ENCODE measurements at places on chromosomes 1 and 21.

GRCh38 chr1:55622074-55622473 is 406.9 kb upstream of the USP24 start:
- no peak for DNase-seq

GRCh38 chr1:99546432-99547416 is 99.2 kb upstream of the PALMD start:
- no peak for DNase-seq

- no peak for DNase-seq
Observed at GRCh38 chr21:42117967-42118780, 47.1 kb downstream of the UMODL1 start.

GRCh38 chr1:172517081-172517480 is 15.9 kb upstream of the SUCO start:
- no peak for DNase-seq

DNA sequence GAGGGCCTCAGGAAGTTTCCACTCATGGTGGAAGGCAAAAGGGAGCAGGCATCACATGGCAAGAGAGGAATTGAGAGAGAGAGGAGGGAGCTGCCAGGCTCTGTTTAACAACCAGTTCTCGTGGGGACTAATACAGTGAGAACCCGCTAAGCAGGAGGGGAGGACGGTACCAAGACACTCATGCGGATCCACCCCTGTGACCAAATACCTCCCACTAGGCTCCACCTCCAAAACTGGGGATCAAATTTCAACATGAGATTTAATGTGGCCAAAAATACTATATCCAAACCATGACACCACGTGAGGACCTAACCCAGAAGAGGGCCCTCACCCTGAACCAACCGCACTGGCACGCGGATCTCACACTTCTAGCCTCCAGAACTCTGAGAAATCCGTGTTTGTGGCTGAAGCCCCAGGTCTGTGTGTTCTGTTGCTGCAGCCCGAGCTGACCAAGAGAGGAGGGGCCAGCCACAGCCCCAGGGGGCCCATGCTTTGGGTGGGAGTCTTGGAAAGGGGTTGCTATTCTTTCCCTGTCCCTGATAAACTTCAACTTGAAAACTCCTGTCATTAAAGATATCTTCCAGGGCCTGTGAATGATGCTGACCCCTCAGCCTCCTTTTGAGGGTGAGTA is 32.0 kb downstream of the TRIM67 start:
- DNase-seq = no peak

All from cortex of kidney (tissue), 1 donor.